ENCODE measurements at places on chromosomes 3 and 15. TPM values are rescaled to one million over a fixed set of nuclear protein-coding genes. Genes with fewer than 3 reads are reported as not detected.

Gene HTR3C
- not detected for total RNA-seq

Gene ARPP21
- total RNA-seq = not detected

Gene TBCCD1
- 6.6 TPM for total RNA-seq

Gene SLC9A9
- 14.6 TPM for total RNA-seq

Gene CDHR4
- total RNA-seq = not detected

Gene P2RY1
- total RNA-seq = 20.5 TPM

Gene GOLGA6B
- not detected for total RNA-seq

Gene ELL3
- total RNA-seq = 12.7 TPM

Gene AGBL1
- total RNA-seq = not detected

Gene PLSCR4
- total RNA-seq = 8.8 TPM

Gene FOXL2NB
- not detected for total RNA-seq

Gene TNNC1
- total RNA-seq = 0.88 TPM

Gene IL12A
- total RNA-seq = 0.80 TPM

Gene PAK2
- 36.5 TPM for total RNA-seq

Gene STAC
- 0.08 TPM for total RNA-seq

Gene BTLA
- 0.44 TPM for total RNA-seq

Gene FLNB
- total RNA-seq = 124 TPM

Gene SPTBN5
- 2.1 TPM for total RNA-seq

Gene ACOX2
- total RNA-seq = 14.3 TPM

Gene DUOXA2
- 10.4 TPM for total RNA-seq

Gene CYP8B1
- total RNA-seq = not detected

Gene CHRD
- 0.84 TPM for total RNA-seq

Gene PLCL2
- total RNA-seq = 0.80 TPM

Gene LRRC31
- not detected for total RNA-seq

Gene AADACL2
- not detected for total RNA-seq

Gene ITIH1
- total RNA-seq = 0.12 TPM

Gene FOXB1
- not detected for total RNA-seq

Gene INO80
- 20.6 TPM for total RNA-seq

Gene MCF2L2
- 0.72 TPM for total RNA-seq

Gene RYR3
- total RNA-seq = 0.72 TPM

Gene SLC15A2
- total RNA-seq = 3.8 TPM

Gene UPK1B
- total RNA-seq = 0.96 TPM

Gene NUP210
- 14.9 TPM for total RNA-seq

Gene NPAP1
- not detected for total RNA-seq

Gene LTF
- total RNA-seq = 108 TPM

Gene TNFSF10
- total RNA-seq = 40.2 TPM

Gene OIP5
- total RNA-seq = 6.4 TPM

Measured in esophagus mucosa (tissue), 1 donor.